ENCODE measurements at places on chromosomes 16 and 17. TPM values are rescaled to one million over a fixed set of nuclear protein-coding genes. Genes with fewer than 3 reads are reported as not detected.

The C16orf86 gene
- total RNA-seq, result 5.3 TPM

The PHAF1 gene
- total RNA-seq, result 7.7 TPM

The CD7 gene
- 67.9 TPM for total RNA-seq

The OSGIN1 gene
- 0.42 TPM for total RNA-seq

The KRT36 gene
- 1.2 TPM for total RNA-seq

The MYH13 gene
- under 0.01 TPM for total RNA-seq

The MYOCD gene
- 0.05 TPM for total RNA-seq

The SP6 gene
- 0.28 TPM for total RNA-seq

The TCAP gene
- total RNA-seq, result 0.28 TPM

The DPEP3 gene
- 0.14 TPM for total RNA-seq

The CYB5B gene
- total RNA-seq, result 76.4 TPM

The DHX58 gene
- 23.8 TPM for total RNA-seq

The RABEP1 gene
- total RNA-seq, result 45.4 TPM

The C16orf92 gene
- not detected for total RNA-seq

DNA sequence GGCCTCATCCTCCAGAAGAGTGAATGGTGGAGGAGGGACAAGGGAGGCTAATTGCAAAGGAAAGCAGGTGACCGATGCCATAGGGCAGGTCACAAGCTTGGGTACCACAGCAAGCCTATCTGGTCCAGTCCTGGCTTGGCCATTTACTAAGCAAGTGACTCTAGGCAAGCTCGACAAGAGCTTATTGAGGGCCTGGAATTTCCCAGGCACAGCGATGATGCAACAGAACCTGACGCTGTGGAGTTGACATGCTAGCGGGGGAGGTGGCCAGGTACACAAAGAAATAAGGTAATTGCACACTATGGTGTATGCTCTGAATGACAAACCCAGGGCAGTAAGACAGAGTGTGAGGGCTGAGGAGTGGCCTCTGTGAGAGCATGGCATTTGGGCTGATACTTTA, 98.5 kb downstream of the PGS1 start:
- DNase-seq, result no peak

DNA sequence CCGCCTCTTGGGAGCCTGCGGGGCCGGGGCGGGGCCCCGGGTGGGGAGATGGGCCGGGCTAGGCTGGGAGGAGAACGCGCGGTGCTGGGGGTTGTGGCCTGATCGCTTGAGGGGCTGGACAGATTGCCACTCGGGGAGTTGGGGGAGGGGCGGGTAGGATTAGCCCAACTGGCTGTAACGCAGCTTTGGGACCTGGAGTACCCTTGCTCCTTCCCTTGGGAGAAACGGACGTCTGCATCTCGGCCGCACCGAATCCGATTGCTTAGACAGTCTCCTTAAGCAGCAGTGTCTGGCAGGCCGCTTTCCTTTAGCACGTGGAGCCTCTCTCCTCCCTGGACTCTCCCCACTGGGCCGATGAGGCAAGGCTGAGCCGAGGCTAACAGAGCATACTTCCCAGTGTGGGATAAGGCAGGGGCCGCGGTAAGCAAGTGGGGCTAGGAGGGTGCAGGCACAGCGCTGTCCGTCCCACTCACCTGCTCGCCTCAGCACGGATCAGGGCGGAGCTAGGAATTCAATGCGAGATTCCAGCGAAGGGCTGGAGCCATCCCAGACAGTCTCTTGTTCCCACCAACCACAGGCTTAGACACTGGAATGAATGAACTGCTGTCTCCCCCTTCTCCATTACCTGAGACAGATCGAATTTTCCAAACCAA, 540 bp upstream of the ACLY start:
- no peak for DNase-seq

- no peak for DNase-seq
Measured at GRCh38 chr17:12731839-12732238, 57.5 kb upstream of the ARHGAP44 start.

GRCh38 chr17:80984749-80985148, 6.9 kb upstream of the CHMP6 start:
- no peak for DNase-seq

- no peak for DNase-seq
Measured at GRCh38 chr16:86095131-86095752, 196.3 kb downstream of the IRF8 start.

- DNase-seq, result no peak
Measured at GRCh38 chr17:21286909-21287702, 2.6 kb downstream of the MAP2K3 start.

GRCh38 chr16:56408379-56409098, 16.8 kb downstream of the AMFR start:
- DNase-seq, result no peak

GRCh38 chr16:48158296-48158695, 2.5 kb upstream of the ABCC12 start:
- DNase-seq, result no peak

DNA sequence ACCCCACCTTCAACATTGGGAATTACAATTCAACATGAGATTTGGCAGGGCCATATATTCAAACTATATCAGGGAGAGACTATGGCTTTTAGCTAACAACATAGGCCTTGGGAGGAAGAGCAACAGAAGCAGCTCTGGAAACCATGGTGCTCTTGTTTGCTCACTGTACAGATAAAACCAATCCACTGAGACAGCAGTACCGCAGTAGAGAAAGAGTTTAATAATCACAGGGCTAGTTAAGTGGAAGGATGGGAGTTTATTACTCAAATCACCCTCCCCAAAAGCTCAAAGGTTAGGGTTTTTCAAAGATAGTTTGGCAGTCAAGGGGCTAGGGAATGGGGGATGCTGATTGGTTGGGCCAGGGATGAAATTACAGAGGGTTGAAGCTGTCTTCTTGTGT, 52.7 kb upstream of the CRHR1 start:
- no peak for DNase-seq

DNA sequence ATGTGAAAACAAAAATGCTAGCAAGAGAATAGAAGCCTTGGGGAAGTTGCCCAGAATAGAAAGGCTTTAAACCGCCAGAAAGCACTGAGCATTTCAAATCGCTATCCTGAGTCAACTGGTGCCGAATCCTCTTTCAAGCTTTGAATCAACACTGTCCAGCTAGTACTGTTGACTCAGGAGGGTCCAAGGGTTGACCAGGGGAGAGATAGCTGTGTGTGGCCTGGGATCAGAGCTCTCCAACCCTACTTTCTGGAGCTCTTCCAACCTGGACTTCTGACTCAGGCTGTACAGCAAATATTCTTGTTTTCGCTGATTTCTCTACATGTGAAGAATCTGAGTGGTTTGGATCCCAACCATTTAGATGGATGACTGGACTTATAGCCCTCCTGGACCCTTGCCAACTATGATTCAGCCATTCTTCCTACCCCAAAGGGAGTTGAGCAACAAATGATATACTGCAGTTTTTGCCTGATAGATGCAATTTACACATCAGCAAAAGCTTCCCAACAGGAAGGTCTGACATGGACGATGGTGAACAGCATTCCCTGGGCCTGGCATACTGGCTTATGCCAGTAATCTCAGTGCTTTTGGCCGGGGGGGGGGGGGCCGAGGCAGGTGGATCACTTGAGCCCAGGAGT, 154.0 kb upstream of the SDK2 start:
- no peak for DNase-seq

GRCh38 chr16:54242199-54242598, 44.4 kb downstream of the IRX3 start:
- no peak for DNase-seq

- no peak for DNase-seq
Measured at GRCh38 chr16:56525236-56525635, 5.4 kb upstream of the BBS2 start.

DNA sequence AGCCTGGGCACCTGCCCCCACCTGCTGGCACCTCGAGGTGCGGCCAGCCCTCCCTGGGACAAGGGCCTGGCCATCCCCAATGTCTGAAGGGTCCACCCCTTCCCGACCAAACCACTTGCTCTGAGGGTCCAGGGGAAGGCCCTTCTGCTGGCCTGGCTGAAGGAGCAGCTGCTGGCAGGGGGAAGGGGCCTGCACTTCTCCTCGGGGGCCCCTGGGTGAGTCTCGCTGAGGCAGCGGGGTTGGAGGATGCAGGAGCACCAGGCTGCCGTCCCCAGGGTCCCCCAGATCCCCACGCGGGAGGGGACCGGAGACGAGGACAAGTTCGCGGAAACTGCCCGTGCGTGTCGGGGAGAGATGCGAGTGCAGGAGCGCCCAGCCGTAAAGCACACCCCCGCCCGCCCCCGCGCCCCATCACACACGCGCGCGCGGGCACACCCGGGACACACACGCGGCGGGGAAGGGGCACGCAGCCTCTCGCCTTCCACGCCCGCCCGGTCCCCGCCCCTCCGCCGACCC, 725 bp upstream of the CACNA1H start:
- DNase-seq, result no peak

- DNase-seq, result peak; percentile 17
Measured at GRCh38 chr16:3580686-3581085, 3.5 kb upstream of the NLRC3 start.

DNA sequence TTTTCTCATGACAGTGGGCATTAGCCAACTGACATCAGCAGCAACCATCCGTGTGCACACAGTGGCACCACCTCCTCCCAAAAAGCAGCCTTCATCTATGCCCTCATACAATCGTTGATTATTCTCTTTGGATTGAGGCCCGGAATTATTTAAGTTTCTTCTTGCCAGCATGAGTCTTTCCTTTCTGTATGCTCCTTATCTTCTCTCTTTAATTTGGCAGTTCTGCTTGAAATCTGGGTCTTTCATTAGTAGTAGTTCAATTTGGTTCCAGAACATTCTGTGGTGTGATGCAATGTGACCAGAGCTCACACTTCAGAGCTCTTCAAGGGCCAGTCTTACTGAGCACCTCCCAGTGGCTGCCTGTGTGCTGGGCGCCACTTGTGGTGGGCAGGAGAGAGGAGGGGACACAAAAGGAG, 52.2 kb upstream of the STH start:
- DNase-seq, result no peak

DNA sequence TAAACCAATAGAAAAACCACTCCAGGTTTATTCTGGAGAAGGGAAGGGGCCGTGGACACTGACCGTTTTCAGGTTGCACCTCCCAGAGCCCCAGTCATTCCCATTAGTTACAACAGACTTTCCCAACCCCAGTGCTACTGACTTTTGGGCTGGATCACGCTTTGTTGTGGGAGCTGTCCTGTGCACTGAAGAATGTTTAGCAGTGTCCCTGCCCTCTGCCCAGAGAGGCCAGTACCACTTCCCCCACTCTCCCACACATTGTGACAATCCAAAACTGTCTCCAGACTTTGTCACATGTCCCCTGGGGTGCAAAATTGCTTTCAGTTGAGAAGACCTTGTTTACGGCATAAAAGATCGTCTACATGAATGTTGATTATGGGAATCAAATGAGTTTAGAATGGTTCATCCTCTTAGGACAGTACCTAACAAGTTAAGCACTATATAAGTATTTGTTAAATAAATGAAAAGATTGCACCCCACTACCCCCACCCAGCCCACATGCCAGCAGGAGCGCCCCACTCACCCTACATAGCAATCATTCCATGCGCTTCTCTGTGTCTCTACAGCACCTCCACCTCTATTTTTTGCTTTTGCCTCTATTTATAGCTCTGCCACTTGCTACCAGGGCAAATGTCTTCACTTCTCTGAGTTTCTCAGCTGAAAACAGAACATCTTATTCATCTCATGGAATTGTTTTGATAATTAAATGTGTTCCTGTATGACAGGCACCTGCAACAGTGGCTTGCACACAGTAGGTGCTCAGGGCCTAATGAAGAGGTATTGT, 104.9 kb downstream of the AXIN2 start:
- no peak for DNase-seq

- no peak for DNase-seq
Measured at GRCh38 chr16:1348441-1348840, 3.2 kb downstream of the TSR3 start.

DNA sequence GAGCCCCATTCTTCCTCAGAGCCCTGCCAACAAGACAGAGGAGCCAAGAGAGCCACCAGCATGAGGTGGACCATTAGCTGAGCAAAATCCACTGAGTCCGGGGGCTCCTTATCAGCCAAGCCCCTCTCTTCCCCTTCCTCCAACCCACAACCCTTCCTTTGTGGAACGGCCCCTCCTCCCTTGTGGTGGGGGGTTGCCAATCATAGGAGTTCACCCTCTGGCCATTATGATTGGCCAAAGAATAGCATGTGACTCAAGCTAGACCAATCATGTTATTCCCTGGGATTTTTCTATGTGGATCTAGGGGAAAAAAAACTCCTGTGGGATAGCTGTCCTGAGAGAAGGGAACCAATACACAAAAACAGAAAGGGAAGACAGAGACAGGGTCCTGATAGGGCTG, 120.5 kb downstream of the C16orf95 start:
- no peak for DNase-seq

- no peak for DNase-seq
Measured at GRCh38 chr16:30121741-30122571, 1.1 kb downstream of the MAPK3 start.

GRCh38 chr17:353213-353837, 718 bp upstream of the RPH3AL start:
- no peak for DNase-seq

GRCh38 chr17:21687136-21687953, 5.0 kb upstream of the KCNJ18 start:
- no peak for DNase-seq

DNA sequence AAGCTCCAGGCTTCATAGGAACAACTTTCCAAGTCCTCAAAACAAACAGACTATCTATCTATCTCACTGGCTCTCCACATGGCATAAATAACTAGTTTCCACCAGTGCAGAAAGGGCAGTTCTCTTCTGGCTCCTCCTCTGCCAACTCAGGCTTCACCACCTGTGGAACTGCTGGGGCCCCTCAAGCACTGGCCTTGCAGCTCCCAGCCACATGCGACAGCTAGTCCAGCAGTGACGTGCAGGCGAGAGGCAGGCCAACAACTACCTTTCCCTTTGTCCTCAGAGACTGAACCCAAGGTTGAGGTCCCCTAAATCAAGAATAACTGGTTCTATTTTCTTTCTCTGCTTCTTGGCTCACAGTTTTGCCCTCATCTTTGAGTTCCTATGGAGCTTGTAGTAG, 137.6 kb downstream of the AATF start:
- no peak for DNase-seq
